ENCODE measurements at places on chromosomes 11 and 22.

GRCh38 chr11:44767421-44767820, 40.7 kb downstream of the TSPAN18 start:
- no peak for DNase-seq

- no peak for DNase-seq
Measured at GRCh38 chr11:132898676-132899075, 633.6 kb downstream of the OPCML start.

GRCh38 chr11:104322696-104323095, 158.7 kb upstream of the PDGFD start:
- no peak for DNase-seq

DNA sequence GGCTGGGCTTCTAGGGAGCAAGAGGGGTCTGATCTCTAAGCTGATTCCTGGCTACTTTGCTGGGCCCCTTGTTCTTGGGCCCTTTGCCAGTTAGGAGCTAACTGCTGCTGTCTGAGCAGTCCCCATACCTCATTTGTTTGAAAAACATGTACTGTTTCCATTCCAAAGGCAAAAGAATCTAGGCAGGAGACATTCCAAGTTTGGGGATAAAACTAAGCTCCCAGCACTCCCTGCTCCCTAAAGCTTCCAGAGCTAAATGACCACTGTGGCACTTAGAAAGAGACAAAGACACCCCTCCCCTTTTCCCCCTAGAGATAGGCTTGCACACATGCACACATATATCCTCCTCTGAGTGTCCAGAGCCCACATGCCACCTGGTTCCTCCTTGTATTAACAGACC, 22.7 kb upstream of the RRM1 start:
- no peak for DNase-seq

DNA sequence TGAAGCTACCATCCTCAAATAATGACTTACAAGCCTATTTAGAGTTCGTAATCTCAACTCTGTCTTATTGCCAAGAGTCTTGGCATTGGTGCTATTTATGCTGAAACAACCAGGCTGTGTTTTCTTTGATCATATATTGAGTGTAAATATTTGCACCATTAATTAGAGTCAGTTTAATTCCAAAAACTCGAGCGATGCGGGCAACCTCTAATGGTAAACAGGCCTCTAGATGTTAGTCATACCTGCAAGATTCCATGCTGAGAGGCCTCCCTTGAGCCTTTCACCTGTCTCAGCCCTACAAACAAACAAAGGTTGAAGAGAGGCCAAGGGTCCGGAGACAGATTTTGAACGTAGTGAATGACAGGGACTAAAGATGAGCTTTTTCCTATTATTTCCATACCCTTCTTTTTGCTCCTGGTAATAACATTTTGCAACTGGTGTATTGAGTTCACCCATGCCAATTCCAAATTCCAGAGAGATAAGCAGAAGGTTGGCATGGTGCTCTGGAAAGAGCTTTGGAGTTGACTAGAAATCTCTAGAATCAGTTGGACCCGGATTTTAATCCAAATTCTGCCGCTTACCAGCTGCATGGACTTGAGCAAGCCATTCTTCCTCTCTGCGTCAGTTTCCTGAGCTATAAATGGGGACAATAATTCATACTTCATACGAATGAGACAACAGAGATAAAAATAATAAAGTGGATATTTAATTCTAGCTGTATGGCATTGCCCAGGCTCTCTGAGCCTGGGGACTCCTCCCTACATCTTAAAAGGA, 99.1 kb upstream of the ANO1 start:
- no peak for DNase-seq

DNA sequence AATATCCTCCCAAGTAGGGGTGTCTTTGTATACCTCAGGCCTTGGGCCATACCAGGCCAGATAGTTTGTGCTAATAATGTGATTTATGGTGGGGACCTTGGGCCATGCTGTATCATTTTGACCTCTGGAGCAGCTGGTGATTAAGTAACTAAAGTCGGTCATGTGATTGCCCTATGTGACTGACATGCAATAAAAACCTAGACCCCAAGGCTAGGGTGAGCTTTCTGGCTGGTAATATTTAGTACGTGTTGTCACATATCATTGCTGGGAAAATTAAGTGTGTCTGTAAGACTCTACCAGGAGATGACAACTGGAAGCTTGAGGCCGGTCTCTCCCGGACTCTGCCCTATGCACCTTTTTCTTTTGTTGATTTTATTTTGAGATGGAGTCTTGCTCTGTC, 12.6 kb upstream of the TFIP11 start:
- no peak for DNase-seq

DNA sequence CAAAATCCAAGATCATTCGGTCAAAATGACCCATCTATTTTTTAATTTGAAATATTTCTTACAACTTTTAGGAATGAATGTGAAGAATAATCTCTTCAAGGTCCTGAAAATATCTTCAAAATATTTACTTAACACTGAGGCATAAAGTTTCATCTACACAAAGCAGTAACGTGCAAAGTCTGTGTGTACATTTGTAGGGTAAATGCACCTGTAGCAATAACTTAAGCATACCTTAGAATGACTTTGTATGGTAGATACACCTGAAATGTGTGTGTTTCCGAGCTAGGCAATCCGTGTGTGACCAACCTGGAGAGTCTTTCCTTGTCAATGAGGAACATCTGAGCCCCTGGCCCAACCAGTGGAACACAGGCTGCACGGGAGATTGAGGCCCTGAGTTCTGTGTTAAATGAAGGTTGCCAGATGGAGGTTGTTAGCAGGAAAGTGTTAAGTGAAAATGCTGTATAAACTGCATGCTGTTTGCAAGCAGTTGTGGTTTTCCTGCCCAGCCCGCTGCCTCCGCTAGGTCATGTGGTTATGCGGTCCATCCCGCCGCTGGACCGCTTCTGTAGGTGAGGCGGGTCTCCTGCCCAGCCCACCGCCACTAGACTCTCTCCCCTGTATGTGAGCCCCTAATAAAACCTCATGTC, 7.6 kb upstream of the CTR9 start:
- DNase-seq = no peak

DNA sequence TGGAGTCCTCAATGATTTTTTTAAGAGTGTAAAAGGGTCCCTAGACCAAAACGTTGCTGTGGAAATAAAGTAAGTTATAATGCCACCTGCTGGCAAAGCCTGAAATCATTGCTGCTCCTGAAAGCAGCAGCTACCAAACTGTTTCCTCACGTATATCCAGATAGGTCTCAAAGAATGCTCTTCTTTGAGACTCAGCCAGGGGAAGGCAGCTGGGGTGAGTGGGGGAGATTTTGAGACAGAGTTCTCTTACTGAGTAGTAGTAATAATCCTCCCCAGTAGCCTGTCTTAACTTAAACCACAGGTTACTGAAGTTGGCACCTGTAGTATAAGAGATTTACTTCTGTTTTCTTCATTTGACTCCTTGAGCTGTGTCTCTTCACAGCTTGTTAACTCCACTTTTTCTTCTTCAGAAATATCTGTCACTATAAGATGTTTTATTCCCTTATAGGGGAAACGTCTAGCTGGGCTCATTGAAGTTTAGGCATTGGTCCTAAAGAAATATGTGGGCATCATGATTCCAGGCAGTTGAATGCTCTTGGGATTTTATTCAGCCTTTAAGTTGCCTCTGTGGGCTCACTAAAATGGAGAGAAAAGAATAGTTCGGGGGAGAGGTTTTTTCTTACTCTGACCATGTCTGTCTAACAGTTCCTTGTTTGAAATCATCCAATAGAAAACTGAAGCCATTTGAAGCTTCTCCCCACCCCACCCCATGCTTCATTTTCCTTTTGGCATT, 77.9 kb downstream of the BTBD10 start:
- no peak for DNase-seq

- no peak for DNase-seq
Measured at GRCh38 chr11:117912497-117912896, 16.7 kb downstream of the TMPRSS13 start.

DNA sequence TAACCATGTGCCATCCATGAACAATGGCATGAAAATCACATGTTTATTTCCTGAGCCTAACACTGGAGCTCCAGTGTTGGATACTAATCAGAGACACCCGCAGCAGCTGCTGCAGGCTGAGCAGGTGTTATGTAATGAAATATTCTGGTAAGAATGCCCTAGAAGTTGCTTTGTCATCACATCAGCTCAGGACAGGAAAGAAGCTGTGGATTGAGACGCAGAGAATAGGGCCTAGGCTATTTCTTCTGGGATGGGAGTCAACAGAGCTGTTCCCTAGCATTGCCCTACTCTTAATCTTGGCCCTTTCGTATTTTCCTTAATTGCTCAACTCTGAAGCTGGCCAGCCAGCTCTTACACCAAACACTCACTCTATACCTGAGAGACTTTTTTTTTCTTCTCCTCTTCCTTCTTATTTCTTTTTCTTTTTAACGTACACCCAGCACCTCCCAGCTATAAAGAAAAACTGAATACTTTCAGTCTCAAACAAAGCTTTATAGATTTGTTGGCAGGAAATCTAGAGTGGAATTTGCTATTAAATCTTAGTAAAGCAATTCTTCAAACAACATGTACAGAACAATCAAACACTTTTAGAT, 31.9 kb downstream of the RASSF10 start:
- DNase-seq = no peak

GRCh38 chr22:44707752-44708151, 5.7 kb downstream of the PRR5 start:
- no peak for DNase-seq

GRCh38 chr11:128210148-128210940, 377.0 kb downstream of the ETS1 start:
- no peak for DNase-seq

DNA sequence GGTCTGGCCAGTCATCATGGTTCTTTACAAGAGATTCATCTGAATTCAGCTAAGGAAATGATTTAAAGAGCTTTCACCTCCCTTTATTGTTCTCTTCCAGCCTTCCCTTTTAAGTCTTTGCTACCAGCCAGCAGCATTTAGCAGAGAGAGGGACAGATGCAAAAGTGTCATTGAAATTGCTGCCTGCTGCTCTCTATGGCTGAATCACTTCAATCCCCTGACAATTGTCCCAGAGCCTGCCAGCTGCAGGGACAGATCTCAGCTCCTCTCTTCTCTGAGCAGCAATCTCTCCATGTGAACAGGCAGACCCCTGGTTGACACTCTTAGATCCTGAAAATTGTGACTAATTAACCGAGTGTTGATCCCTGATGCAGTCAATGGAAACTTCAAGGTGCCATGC, 816.9 kb upstream of the CCDC90B start:
- DNase-seq = no peak

DNA sequence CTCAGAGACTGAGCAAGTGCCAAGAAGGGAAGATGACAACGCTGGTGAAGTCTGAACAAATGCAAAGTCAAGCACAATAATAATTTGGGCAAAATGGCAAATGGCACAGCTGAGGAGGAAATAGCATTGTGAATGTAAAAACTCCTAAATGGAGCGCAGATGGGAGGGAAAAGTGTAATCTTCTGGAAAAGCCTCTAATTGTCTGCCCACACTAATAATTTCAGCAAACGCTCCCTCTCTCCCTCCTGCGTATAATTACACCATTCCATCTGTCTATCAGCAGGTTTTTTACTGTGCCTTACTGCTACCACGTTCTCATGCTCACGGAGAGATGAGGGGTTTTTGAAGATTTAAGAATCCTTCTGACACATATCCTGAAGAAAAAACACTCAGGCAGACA, 302.6 kb downstream of the KIRREL3 start:
- DNase-seq = no peak

DNA sequence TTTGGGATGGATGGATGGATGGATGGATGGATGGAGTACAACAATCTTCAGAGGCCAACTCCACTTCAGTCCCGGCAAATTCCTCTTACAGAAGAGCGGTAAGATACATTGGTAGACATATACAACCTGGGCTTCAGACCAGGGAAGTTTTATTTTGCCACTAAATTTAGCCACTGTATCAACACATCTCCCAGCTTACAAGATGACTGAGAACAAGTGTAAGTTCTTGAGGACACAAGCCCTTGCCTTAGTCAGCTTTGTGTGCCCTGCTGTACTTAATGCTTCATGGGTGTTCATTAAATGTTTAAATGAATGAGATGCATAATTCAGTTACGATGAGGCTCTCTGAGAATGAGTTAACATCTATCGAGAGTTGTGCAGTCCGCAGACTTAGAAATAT, 127.7 kb downstream of the COMMD9 start:
- DNase-seq = no peak

- DNase-seq = no peak
Measured at GRCh38 chr11:93719310-93719709, 22.0 kb downstream of the TAF1D start.

DNA sequence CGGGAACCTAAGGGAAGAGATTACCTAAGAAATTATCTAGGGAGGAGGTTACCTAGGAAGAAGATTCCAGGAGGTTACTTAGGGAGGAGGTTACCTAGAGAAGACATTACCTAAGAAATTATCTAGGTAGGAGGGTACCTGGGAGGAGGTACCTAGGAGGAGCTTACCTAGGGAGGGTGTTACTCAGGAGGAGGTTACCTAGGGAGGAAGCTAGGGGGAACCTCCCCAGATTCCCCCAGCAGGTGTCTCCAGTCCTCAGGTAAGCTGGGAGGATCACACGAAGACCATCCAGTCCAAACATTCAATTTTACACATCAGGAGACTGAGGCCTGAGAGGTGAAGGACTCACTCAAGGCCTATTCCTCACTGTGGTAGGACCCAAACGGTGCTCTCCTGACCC, 482.8 kb downstream of the TBC1D22A start:
- DNase-seq = no peak

GRCh38 chr22:23190526-23190925, 10.2 kb downstream of the BCR start:
- no peak for DNase-seq

- DNase-seq = no peak
Measured at GRCh38 chr11:8097468-8097867, 16.5 kb downstream of the TUB start.

All from activated naive CD4-positive, alpha-beta T cell (primary cell).